ENCODE measurements at places on chromosomes 2 and 18. TPM values are rescaled to one million over a fixed set of nuclear protein-coding genes. Genes with fewer than 3 reads are reported as not detected.

The ATP8B1 gene
- 7.6 TPM for total RNA-seq

The TMEM247 gene
- total RNA-seq: not detected

The EPB41L3 gene
- total RNA-seq: 0.41 TPM

The SERPINB10 gene
- total RNA-seq: not detected
